ENCODE measurements at places on chromosomes 7 and 10.

- DNase-seq: no peak
These were observed 97.4 kb downstream of the CPED1 start for GRCh38 chr7:121085922-121086321.

DNA sequence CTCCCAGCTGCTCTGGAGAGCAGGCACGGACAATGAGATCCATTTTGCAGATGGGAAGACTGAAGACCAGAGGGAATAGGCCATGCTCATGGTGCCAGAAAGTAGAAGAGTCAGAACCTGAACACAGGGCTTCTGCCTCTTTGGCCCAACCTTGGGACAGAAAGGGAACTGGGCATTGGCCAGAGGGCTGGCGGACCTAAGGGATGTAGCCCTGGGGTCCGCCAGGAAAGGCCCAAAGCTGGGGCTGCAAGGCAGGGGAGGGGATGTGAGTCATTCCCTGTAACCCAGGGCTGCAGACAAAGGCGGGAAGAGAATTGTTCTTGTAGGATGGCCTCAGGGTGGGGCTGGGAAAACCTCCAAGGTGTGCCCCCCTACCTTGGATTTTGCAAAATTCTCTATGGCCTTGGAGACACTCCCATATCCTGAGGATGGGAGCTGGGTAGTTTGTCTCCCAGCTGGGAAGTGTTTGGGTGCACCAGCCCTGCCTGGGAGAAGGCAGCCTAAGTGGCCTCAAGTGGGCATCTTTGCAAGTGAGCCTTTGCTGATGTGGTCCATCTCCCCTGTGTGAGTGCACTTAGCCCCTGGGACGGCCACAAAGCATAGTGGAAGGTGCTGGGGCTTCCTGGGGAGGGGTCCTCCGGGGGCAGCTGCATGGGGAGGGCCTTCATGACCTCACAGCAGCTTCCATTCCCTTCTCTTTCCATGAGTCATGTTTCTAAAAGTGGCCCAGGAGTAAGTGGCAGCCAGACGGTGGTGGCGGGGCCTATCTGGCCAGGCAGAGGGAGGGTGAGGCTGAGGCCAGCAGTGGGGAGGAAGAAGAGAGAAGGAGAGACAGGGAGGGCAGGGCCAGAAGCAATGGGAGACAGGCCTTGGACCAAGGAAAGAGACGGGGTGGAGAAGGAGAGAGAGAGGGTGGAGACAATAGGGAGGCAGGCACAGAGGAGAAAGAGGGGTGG is 9.2 kb downstream of the AQP1 start:
- DNase-seq: no peak

DNA sequence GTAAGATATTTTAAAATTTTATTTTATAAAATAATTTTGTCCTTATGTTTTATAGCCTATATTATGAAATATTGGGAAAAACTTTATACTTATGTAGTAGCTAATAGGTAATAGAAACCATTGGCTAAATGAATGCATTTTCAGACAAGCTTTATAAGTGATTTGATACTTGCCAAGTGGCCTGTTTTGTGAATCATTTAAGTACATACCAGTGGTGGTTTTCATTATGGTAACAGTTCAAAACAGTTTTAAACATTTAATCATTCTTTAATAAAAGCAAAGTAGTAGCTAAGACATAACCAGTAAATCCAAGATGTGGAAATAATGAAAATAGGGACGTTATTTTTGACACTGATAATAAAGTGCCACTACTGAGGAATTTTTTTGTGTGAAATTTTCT is 182.2 kb downstream of the PHF14 start:
- no peak for DNase-seq

DNA sequence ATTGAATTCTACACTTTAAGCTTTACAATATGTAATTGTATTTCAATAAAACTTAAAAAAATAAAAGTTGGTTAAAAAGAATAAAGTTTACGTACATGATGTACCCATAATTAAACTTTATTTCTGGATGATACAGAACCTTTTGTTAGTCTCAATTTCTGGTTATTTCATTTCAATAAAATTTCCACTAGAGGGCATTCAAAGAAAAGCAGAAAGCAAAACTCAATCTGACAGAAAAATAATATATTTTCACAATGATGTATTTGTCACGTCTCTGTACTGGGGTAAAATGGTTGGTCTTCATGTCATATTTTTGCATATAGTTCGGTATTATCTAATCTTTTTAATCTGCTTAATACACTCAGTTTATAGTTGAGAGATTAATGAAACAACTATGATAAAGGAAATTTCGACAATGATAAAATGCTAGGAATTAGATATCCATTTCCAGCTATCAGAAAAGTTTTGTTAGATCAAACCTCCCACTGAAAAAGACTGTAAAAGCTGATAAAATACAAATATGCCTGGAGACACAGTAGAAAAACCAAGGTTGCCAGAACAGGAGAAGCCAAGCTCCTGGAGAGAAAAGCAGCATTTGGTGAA is 27.4 kb downstream of the ASZ1 start:
- no peak for DNase-seq

DNA sequence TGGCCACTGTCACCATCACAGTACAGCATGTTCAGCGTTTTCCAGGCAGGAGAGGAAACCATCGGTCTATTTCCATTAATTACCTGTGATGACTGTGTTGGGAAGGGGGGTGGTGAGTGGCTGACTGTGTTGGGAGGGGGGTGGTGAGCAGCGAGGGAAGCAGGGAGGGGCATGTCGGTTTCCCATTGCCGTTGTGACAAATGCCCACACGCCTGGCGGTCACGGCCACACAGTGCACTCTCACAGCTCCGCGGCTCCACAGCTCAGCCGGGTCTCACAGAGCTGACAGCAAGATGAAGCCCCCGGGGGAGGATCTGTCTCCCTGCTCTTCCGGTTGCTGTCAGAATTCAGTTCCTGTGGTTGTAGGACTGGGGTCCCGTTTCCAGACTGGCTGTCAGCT is 39.0 kb downstream of the AP5Z1 start:
- no peak for DNase-seq

- DNase-seq: no peak
These were observed 4.6 kb upstream of the KLF6 start for GRCh38 chr10:3789621-3790020.

DNA sequence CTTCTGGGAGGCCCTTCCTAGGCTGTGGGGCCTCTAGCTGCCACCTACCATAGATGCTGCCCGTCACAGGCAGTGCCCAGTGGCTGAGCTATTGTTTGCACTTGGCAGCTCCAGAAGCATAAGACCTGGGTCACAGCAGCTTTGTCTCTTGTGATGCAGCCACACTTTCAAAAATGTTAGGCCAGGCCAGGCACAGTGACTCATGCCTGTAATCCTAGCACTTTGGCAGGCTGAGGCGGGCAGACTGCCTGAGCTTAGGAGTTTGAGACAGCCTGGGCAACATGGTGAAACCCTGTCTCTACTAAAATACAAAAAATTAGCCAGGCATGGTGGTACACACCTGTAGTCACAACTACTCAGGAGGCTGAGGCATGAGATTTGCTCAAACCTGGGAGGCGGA is 9.5 kb upstream of the KAZALD1 start:
- no peak for DNase-seq

DNA sequence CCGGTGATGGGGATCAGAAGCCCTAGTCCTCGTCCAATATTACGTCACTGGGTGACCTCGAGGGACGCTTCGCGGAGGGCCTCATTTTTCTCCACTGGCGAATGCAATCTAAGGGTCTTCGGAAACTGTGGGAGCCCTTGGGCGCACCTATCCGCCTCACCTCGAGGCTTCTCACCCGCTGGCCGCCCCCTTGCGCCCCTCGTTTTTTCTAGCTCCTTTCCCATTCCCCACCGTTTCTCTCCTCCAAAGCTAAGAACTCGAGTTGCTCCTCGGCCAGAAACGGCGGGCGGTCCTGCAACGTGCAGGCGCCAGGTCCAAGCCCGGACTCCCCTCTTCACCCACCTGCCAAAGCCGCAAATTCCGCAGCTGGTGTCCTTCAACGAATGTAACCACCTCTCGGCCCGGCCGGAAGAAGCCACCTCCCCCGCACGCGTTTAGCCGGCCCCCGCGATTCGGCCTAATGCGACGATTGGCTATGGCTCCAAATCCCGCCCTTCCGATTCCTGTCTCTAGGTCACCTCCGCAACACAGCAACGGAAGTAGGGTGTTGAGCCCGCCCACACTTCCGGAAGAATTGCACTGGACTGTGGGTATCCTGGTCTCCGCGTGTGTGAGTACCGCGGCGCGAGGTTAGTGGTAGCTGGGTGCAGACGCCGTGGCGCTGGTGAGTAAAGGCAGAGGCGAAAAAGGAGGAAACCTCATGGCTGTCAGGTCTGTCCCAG is at the start of the genes ATP5MK and PDCD11:
ATP5MK (minus strand) TSS at position 409 of the 722 bp plus-strand sequence. CDS start 4,018 bp downstream, outside the sequence.
PDCD11 (plus strand) TSS at position 560 of the 722 bp plus-strand sequence. CDS start 1,801 bp downstream, outside the sequence.
- peak; percentile 98 for DNase-seq

GRCh38 chr7:158811461-158811860 is 17.8 kb downstream of the ESYT2 start:
- DNase-seq: no peak

- DNase-seq: peak; percentile 57
These were observed 982 bp downstream of the COBL start for GRCh38 chr7:51315393-51316261.

DNA sequence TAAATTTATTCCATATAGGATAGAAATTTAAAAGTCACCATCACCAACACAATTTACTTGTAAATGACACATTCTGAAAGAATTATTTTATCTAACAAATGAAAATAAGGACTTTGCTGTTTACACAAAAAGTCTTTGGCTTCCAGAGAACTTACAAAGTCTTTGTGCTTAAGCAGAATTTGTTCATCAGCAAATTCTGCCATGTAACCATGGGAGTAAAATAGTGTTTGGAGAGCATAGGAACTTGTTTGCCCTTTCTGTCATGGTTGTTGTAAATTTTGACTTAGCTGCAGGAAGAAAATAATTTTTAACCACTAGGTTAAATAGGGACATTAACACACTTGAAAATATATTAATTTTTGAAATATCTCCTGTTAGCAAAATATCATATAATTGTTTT is 15.2 kb downstream of the FGL2 start:
- DNase-seq: no peak

GRCh38 chr7:103705542-103705941 is 259.5 kb upstream of the SLC26A5 start:
- no peak for DNase-seq

GRCh38 chr10:69696073-69696731 is 66.2 kb downstream of the FAM241B start:
- no peak for DNase-seq

DNA sequence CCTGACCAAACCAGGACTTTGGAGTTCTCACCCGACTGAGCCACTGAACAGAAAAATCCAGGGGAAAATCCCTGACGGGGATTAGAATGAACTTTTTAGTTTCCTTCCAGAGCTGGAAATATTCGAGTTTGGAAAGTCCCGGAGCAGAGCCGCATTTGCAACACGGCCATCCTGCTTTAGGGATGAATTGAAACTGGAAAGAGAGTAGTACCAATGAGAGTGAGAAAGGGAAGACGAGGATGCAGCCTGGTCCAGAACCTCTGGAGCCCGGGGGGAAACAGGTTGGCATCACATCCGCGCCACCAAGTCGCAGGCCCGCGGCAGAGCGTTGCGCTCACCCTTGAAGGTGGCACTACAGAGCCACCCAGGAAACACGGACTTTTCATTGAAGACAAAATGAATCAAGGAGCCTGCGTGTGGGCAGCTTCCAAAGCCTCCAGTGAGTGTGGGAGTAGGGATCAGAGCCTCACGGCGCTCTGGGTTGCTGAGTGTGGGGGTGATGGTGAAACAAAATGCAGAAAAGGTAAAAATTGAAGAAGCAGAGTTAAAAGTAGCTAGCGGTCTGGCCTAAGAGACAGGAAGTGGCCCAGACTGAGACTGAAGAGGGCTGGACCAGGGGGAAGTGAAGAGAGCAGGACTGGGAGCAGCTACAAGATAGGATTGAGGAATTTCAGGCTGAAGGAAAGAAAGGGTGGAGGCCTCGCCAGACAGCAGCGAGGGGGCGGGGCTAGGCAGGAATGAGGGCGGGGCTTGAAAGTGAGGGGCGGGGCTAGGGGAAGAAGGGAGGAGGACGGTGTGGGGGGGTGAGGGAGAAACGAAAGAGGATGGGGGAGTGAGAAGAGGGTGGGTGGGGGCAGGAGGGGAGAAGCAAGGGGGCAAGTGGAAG is 1.8 kb downstream of the SMURF1 start:
- peak; percentile 57 for DNase-seq

GRCh38 chr10:77398558-77398957 is 239.1 kb downstream of the KCNMA1 start:
- DNase-seq: no peak

DNA sequence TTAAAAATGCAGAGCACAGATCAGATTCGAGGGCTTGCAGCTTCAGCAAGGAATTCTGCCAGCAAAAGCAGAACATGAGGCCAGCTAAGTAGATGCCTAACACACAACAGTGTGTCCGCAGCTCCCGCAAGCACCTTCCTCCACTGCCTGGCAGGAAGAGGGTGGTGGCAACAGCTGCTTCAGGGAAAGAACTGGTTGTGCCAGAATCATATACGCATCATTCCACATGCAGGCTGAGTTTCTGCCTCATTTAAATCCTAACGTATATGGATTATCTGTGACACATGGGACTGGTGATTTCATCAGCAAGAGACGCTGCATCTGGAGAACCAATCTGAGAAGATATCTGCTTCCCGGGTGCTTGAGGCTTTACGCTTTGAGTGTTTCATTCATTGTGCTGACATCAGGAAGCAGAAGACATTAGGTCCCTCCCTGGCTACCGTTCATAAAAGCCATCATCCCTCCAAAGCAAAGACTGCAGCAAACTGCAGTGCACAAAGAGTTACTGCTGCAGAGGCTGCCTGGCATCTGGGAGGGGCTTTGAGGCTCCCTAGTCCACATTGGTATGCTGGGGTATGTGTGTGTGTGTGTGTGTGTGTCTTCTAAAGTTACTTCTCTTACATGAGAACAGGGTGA is 78.8 kb downstream of the FAM13C start:
- DNase-seq: no peak

DNA sequence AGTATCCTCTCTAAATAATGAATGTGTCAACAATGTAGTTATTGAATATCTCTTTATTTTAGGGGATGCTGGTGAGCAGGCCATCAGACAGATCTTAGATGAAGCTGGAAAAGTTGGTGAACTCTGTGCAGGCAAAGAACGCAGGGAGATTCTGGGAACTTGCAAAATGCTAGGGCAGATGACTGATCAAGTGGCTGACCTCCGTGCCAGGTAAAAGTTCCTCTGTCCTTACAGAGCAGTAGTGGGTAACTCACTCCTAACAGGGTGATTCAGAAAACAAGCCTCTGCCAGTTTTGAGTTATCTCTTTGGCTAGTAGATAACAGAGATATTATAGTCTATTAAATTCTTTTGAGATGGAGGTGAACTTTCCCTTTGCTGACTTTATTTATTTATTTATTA is 67.3 kb downstream of the AP3M1 start:
- no peak for DNase-seq

DNA sequence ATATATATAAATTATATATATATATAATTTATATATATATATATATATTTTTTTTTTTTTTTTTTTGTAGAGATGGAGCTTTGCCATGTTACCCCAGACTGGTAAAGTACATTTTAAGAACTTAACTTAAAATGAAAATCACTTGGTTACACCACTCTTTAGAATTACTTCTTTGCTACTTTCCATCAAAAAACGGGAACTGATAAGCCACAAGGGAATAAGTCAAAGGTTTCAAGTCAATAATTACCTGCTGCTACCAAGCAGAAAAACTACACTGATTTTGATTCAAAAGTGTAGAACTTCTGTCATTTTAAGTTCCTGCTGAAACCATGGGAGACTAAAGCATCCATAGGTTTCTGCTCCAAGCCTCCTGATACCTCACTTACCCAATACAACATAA is 12.2 kb downstream of the PPA1 start:
- DNase-seq: no peak
